NCI-H2029 treated with DMSO at 0.1 percent for 48 hours (cell line): ENCODE measurements at places on chromosomes 13 and 19.

- DNase-seq, result no peak
Measured at GRCh38 chr13:35874704-35875103, 256.5 kb downstream of the DCLK1 start.

DNA sequence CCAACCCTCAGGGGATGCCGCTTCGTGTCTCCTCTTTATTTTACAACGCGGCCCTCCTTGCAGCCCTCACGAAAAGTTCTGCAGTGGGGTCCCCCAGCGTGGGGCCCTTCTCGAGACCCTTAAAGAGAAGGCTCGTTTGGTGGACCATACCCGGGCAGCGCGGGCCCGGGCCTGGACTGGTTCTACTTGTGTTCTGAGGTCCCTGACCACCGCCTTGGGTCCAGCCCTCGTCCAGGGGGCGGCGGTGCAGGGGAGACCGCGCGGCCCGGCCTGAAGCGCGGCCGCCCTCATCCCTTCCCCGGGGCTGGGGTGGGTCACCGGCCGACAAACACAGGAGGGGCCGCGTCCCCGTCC lies 400 bp upstream of the SERP2 start:
- no peak for DNase-seq

DNA sequence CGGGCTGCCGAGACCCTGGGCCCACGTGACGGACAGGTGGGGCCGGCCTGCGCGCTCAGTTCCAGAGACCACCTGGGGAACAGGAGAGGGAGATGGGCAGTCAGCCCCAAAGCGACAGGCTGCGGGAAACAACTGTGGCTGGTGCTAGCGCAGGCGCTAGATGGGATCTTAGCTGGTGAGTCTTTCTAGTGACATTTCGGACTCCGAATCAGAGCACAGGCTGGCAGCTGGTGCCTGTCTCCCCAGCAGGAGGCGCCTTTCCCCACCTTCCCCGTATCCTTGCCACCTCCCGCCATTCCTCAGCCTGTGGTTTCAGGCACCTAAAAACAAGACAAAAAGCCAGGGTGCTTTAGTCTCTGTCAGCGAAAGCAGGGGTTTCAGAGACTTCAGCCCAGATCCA lies 19.4 kb upstream of the RANBP3 start:
- no peak for DNase-seq

GRCh38 chr13:109712124-109712722 lies 74.2 kb downstream of the IRS2 start:
- no peak for DNase-seq

GRCh38 chr13:33087790-33088189 lies 71.6 kb downstream of the KL start:
- DNase-seq, result no peak

DNA sequence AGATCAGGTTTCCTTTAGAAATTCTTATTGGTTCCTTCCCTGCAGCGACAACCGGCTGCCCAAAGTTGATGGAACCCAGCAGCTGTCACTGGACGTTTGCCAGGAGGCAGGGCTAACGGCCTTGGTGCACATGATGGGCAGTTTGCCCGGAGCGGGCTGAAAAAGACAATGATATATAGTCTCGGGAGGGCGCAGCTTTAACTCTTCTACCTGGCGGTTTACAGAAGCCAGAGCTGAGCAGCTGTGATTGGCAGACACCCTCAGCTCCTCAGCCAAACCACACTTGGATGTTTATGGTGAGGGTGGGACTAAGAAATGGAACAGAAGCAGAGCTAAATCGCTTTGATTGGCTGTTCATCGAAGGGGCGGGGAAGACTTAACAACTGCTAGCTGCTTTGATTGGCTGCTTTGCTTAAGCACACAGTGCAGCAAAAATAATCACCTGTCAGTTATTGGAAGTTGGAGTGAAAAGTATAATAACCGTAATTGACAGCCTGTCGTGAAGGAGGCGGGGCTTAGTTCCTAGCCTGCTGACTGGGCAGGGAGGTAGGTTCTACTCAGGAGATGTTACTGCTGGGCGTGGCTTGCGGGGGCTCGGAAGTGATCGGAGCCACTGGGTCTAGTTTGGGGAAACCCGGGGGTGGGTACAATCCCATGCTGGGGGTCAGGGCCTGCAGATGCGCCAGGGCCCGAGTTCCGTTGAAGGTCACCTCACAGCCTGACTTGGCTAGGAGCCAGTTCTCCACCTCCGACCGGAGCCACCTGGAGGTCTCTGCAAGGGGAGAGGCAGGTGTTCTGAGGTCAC lies 7.5 kb downstream of the EMP3 start:
- peak; percentile 97 for DNase-seq

- no peak for DNase-seq
Measured at GRCh38 chr13:44837250-44837649, 152.0 kb downstream of the NUFIP1 start.

DNA sequence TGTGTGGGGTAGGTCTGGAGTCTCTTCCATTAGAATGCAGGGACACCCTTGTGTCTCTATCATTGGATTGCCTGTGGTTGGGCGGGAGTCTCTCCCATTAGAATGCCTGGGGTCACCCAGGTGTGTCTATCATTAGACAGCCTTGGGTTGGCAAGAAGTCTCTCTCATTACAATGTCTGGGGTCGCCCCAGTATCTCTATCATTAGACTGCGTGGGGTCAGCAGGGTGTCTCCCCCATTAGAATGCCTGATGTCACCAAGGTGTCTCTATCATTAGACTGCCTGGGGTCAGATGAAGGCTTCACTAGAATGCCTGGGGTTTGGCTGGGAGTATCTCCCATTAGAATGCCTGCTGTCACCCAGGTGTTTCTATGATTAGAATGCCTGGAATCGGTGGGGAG lies 1539.0 kb downstream of the UQCRFS1 start:
- DNase-seq, result no peak
